Stimulated activated CD4-positive, alpha-beta T cell treated with anti-CD3 and anti-CD28 coated beads, Interleukin-1b, Interleukin-23, amount 100 ng/mL, for 48 hours (primary cell): ENCODE measurements at places on chromosomes 11 and 22.

- no peak for DNase-seq
Observed at GRCh38 chr11:105177658-105178057, 38.1 kb upstream of the CARD18 start.

DNA sequence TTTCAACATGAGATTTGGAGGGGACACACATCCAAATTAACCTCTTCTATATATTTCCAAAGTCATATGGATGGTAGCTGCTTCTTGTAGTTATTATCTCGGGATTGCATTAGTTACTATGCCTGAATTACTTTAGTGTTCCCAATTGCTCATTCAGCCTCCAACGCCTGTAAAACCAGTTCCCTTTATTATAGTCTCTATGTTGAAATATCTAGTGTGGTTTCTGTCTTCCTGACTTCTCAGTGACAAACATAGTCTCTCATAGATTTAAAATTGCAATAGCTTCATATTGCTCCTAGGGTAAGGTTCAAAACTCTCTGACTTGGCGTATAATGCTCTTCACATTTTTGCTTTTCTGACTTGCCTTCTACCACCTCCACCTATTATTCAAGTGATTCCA is 366.4 kb downstream of the CASP12 start:
- DNase-seq, result no peak

DNA sequence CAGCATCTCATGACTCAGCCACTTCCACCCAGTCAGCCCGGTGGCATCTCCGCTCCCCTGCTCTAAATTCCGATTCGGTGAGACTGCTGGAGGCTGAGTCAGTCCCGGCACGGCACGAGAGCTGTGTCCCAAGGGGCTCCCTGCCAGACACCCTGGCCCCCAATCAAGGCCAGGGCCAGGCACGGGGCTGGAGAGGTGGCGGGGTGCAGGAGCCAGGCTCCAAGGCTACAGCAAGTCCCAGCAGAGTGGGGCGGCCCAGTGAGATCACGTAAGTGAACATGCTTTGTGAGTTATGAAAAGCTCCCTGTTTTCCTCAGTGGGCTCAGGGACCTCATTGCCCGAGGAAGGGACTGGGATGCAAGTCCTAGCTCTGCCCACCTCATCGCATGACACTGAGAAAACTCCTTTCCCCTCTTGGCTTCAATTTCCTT is 3.0 kb downstream of the C11orf68 start:
- DNase-seq, result no peak

DNA sequence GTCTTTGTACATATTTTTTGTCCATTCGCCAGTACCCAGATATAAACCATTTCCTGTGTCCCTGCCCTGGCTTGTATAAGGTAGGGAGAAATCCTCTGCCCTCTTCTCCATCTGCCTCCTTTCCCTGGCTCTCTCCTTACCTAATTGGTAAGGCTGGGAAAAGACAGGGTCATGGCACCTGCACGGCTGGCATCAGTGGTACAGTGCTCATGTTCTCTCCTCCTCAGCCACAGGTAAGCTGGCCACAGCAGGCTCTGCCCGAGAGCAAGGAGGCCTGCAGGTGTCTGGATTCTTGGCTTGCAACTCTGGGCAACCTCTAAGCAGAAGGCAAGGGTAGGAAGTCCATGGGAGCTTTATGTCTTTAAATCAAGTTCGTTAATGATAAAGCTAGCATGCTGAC is 419.9 kb downstream of the BUD13 start:
- no peak for DNase-seq

DNA sequence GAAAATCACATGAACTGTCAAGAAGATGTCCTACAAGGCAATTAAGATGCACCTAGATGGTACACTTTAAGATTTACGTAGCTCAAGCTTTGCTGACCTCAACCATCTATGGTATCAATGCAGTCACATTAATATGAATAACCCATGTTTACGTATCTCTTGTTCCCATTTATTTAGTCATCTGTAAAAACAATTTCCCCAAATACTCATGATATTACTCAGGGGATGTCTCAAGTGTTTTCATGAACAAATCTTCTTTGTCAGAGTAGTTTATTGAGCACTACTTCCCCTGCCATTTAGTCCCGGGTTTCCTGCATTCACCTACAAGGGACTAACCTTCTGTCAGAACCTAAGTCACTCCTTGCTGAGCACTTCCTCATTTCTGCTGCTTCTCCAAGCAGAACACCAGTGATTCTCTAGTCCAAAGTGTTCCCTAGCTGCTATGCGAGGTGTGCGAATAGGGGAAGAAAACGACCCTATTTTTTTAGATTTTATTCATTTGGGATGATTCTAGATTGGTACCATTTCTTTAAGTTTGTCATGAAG is 554.3 kb upstream of the LRRC4C start:
- no peak for DNase-seq

DNA sequence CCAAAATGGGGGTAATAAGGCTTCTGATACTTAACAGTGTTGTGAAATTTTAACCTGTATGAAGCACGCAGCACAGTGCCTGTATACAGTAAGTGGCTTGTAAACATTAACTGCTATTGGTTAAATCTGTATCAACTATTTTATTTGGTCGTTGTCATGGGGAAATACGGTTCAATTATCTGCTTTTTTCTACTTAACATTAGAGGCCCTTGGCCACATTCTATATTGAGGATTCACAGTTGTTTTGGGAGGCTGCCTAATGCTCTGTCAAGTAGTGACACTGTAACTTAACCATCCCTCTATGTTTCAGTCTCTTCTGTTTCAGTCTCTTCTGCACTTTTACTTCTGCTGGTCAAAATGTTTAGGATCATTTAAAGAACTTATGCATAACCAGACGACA is 95.6 kb downstream of the LDLRAD3 start:
- DNase-seq, result no peak

- no peak for DNase-seq
Observed at GRCh38 chr11:67632175-67632981, 2.6 kb upstream of the NUDT8 start.
